Esophagus squamous epithelium (tissue), 5 donors: ENCODE measurements at places on chromosomes 5 and 9. TPM values are rescaled to one million over a fixed set of nuclear protein-coding genes. Genes with fewer than 3 reads are reported as not detected.

DNA sequence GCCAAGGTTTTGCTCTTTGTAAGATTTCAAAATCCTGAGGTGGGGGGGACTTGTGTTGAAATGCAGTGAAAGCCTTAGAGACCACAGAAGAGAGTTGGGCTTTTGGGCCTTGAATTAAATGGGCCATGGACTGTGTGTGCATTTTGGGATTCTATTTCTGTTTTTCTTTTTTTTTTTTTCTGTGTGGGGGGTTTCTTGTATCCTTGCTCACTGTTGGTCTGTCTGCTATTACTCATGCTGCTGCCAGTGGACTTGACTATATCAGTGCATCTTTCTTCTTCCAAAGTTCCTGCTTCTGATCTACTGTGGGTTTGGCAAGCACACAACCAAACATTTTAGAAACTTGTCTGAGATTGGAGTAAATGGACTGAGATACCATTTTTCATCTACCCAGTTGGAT lies 344.9 kb downstream of the ARL15 start:
- no peak for DNase-seq

GRCh38 chr9:109239240-109239639 lies 72.2 kb upstream of the FRRS1L start:
- no peak for DNase-seq

FAM221B gene
- total RNA-seq, result not detected

MED10 gene
- 20.8 TPM for total RNA-seq

GRCh38 chr5:118565335-118565971 lies 422.9 kb downstream of the DTWD2 start:
- DNase-seq, result no peak

DNA sequence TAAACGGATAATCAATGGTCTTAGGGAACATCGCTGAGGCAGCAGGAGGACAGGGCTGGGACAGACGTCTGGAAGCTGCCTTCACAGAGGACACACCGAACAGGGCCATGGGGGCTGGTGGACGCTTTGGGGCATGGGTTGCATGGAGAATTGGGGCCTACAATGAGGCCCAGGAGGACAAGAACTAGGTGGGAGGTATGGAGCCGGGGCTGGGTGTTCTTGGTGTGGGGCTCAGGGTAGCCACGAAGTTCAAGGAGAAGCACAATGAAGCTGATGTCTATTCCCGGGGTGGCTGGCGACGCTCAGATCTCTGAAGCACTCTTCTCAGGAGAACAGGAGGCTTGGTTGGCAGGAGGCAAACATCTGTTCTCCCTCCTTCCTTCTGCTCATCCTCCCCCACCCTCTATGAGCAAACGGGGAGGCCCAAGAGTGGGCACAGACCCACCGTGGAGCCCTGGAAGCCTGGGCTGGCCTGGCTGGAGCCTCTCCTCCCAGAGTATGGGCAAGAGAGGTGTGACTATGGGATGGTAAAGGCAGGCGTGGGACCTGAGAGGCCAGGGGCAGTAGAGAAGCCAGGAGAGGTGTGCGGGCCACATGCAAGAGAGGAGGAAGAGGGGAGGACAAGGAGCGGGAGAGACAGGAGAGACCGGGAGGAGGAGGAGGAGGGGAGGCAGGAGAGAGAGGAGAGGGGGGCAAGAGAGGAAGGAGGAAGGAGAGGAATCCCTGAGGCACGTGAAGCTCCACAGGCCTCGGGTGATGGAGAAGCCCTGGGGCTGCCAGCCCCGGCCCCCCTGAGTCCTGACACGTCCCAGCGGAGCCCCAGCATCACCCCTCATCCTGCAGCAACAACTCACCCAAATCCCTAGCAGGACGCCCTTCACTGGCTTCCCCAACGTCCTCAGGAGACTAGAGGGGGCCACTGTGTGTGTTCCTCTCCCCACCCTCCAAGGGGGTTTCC lies 159.1 kb downstream of the OLFM1 start:
- DNase-seq, result no peak

DNA sequence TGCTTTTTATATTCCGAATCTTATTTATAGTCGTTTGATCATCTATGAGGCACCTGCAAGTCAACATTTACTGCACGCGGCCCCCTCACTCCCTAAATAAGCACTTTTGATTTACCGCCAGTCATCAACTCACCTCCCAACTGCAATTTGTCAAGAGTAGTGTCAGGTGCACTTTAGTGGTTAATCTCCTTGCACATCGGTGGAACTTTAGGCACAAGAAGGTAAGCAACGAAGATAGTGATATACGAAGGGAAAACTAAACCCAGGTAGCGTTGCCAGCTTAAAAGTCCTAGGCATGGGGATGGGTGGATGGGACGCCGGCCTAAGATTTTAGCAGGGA lies 513 bp upstream of the RNF180 start:
- DNase-seq, result no peak

DNA sequence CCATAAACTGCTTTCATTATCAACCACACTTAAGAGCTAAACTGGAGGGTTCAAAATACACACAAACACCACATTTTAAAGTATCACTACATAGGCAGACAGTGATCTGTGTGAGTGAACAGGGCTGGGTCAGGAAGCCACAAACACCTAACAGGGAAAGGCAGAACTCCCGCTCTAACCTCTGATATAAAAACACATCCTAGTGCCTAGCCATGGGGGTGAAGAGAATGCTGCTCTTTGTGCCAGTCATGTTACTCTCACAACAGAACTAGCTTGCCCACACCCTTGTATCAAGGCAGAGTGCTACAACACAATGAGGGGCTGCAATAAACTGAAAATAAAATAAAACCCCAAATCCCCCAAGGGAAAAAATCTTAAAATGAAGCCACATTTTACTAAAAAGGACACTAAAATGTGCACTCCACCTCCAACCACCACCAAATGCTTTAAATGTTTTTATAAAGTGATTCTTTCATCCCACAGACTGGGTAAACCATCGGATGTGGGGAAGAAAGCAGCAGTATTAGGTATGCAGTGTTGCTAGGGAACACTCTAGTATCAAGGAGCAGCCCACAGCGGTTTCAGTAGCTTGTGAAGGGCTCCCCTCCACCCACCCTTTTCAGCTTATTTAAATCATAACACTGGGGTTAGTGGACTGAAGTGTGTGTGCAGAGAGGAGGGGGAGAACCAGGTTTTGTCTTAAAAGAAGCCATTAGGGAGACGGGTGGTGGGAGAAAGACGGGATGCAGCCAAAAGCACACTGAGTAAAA lies 64.5 kb downstream of the TMEM161B start:
- DNase-seq, result no peak

SPINK4 gene
- total RNA-seq, result not detected

DNA sequence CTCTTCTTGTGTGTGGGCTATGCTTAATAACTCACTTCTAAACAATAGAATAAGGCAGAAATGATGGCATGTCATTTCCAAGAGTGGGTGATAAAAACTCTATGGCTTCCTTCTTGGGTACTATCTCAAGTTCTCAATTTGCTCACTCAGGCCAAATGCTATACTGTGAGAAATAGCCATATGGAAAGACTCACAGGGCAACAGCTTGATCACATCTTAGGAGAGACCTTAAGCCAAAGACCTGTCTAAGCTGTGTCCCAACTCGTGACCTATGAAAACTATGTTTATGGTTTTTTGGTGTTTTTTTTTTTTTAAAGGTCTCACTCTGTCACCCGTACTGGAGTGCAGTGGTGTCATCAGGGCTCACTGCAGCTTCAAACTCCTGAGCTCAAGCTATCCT lies 2.1 kb upstream of the UIMC1 start:
- no peak for DNase-seq

- DNase-seq, result no peak
These were observed 42.1 kb upstream of the SMIM23 start for GRCh38 chr5:171743436-171744076.

RNF180 gene
- 4.0 TPM for total RNA-seq

GRCh38 chr5:15885156-15885555 lies 294.4 kb downstream of the MARCHF11 start:
- DNase-seq, result no peak

C7 gene
- total RNA-seq, result 23.0 TPM

DNA sequence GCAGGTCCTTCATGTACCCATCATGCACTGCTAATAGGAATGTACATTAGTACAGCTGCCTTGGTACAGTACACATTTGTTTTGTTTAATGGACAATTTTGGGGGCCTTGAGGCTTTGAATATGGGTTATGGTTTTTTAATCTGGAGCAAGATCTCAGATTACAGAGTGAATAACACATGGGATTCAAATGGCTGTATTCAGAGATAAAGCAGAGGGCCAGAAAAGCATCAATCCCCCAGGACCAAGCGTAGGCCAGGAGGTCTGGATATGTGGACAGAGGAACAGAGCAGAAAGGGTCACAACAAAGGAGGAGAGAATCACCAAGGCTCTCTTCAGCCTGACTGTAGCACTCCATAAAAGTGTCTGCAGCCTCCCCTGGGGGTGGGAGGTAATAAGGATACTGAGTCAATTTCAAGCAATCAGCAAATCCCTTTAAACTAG lies 47.7 kb upstream of the STK32A start:
- DNase-seq, result no peak

C9 gene
- not detected for total RNA-seq

- no peak for DNase-seq
These were observed 125.1 kb downstream of the NPR3 start for GRCh38 chr5:32836176-32836575.

DNA sequence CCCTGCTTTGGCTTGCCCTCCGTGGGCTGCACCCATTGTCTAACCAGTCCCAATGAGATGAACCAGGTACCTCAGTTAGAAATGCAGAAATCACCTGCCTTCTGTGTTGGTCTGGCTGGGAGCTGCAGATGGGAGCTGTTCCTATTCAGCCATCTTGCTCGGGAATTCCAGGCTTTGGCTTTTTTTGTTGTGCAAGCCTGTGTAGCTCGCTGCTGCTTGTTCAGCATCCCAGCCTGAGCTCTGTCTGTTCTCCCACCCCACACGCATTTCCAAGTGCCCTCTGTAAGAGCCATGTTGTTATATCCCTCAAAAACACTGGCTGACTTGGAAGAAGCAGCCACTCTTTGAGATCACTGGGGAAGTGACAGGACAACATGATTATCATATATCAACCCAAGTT lies 101.6 kb upstream of the DPYSL3 start:
- DNase-seq, result no peak
